ENCODE measurements at places on chromosomes 2 and 18. TPM values are rescaled to one million over a fixed set of nuclear protein-coding genes. Genes with fewer than 3 reads are reported as not detected.

- H3K4me3 ChIP-seq = no peak overlapping the region
- H3K27ac ChIP-seq = no peak overlapping the region
- no peaks in the 10 kb centered on the region for H3K27me3 ChIP-seq
- DNase-seq = no peak
Observed at GRCh38 chr2:203360833-203361430, 32.7 kb downstream of the ABI2 start.

DNA sequence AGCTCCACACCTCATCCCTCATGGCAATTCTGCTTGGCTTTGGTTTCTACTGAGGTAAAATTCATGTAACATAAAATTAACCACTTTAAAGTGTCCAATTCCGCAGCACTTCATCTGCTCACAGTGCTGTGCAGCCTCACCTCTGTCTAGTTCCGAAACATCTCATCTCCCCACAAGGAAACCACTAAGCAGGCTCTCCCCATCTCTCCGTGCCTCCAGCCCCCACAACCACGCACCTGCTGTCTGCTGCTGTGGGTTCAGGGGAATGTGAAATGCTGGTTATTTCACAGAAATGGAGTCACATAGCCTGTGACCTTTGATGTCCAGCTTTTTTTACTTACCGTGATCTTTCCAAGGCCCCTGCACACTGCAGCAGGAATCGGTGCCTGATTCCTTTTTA is 7.7 kb upstream of the GPC1 start:
- H3K4me3 ChIP-seq = no peak overlapping the region
- no peaks in the 10 kb centered on the region for H3K27me3 ChIP-seq
- peaks cover 13% of the 10 kb centered on the region for H3K4me1 ChIP-seq
- H3K27ac ChIP-seq = peak overlapping the region; percentile 67
- no peaks in the 10 kb centered on the region for H3K36me3 ChIP-seq

GRCh38 chr2:39981883-39982311 is 202.8 kb upstream of the THUMPD2 start:
- no peak for DNase-seq
- H3K27me3 ChIP-seq = no peaks in the 10 kb centered on the region
- no peaks in the 10 kb centered on the region for H3K4me1 ChIP-seq
- H3K36me3 ChIP-seq = no peaks in the 10 kb centered on the region
- H3K27ac ChIP-seq = no peak overlapping the region
- H3K4me3 ChIP-seq = no peak overlapping the region

GRCh38 chr18:55821219-55821618 is 233.2 kb upstream of the TCF4 start:
- no peak for DNase-seq
- no peak overlapping the region for H3K4me3 ChIP-seq
- no peaks in the 10 kb centered on the region for H3K4me1 ChIP-seq
- H3K36me3 ChIP-seq = no peaks in the 10 kb centered on the region
- no peak overlapping the region for H3K27ac ChIP-seq

MEP1B gene
- total RNA-seq = not detected

SULT6B1 gene
- total RNA-seq = not detected

PKDCC gene
- total RNA-seq = 93.9 TPM

TRIM43 gene
- total RNA-seq = not detected

INPP5D gene
- total RNA-seq = 0.99 TPM
